ENCODE measurements at places on chromosomes 3 and 15.

DNA sequence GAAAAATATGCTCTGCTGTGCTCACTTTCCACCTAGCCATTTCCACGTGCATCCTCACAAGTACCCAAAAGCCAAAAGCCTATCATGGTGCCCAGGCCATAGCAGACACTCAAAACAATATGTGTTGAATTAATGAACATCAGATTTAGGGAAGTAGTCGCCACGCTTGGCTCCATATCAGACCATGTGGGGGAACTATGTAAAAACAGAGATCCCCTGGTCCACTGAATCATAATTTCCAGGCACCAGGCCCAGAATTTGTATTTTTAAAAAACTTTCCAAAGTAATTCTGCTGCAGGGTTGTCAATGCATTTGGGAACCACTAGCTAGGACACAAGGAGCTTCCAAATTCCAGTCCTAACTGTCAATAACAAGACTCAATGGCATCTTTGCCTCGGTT lies 77.3 kb downstream of the CNTN3 start:
- no peak for DNase-seq

- no peak for DNase-seq
These were observed 5.5 kb downstream of the TAGLN3 start for GRCh38 chr3:112004187-112004586.

DNA sequence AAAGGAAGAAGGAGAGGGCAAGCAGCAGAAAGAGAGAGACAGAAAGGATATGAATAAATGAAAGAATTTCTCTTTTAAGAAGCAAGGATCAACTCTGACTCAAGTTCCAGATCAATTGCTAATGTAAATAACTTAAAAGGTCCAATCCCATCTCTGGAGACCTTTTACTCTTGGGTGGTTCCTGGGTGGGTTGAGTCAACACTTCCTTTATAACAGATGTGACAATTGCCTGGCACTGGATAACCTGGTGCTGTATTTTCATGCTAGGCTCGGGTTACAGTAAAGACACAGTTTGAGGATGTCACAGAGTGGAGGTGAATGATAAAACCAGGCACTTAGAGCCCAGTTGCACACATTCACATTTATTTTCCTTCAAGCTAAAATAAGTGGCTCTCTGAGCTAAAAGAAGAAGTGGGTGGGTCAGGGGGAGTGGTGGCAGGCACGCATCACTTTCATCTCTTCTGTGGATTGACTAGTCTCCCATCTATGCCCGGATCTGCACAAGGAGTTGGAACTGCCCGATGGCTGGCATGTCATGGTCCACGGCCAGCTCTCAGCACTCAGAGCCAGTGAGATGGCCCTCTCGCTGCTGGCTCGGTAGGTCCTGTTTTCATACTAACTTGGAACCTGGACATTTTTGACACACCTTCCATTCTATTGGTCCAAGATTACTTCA lies 465.8 kb downstream of the FOXP1 start:
- DNase-seq: no peak

GRCh38 chr15:91068966-91069365 lies 31.1 kb upstream of the SV2B start:
- no peak for DNase-seq

- DNase-seq: no peak
These were observed 195.0 kb downstream of the RBMS3 start for GRCh38 chr3:29475854-29476253.

- DNase-seq: no peak
These were observed 8.6 kb upstream of the TEX9 start for GRCh38 chr15:56356616-56357015.

- DNase-seq: no peak
These were observed 33.0 kb upstream of the VILL start for GRCh38 chr3:37957539-37957936.

DNA sequence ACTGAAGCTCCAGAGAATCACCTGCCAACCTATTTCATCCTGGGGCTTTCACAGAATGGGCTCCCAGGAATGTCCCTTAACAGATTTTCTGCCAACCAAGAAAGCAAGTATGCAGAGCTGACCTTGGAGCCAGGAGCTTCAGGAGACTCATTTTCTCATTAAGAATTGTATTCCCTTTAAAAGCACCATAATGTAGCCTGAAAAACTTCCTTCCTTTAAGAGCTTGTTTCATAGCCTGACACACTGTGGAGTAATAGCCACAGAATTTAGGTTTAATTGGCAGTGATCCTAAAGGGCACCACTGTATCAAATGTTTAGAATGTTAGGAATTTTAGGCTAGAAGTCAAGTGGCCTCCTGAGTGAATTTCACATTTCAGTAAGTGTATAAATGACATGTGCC lies 309.8 kb downstream of the GBE1 start:
- no peak for DNase-seq

GRCh38 chr3:72820415-72820814 lies 27.8 kb downstream of the SHQ1 start:
- no peak for DNase-seq

DNA sequence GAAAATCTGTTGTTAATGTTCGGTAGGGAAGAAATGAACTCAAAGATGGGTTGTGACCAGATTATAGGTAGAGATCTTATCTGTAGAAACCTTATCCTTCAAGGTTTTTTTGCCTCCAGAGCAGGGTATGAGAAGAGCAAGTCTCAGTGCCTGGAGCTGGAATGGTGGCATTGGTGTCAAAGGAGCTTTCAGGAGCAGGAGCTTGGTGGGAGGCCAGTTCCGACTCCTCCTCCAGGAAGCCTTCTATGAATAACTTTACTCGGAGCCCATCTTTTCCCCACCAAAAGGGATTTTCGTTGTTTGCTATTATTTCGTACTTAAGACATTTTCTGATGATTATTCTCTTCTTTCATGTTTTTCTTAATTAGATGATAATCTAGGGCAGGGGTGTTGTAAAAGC lies 91.8 kb downstream of the GHSR start:
- no peak for DNase-seq

- DNase-seq: no peak
These were observed 144.9 kb upstream of the PLAAT1 start for GRCh38 chr3:193096076-193096475.

GRCh38 chr3:172070802-172071201 lies 31.4 kb downstream of the FNDC3B start:
- DNase-seq: no peak

DNA sequence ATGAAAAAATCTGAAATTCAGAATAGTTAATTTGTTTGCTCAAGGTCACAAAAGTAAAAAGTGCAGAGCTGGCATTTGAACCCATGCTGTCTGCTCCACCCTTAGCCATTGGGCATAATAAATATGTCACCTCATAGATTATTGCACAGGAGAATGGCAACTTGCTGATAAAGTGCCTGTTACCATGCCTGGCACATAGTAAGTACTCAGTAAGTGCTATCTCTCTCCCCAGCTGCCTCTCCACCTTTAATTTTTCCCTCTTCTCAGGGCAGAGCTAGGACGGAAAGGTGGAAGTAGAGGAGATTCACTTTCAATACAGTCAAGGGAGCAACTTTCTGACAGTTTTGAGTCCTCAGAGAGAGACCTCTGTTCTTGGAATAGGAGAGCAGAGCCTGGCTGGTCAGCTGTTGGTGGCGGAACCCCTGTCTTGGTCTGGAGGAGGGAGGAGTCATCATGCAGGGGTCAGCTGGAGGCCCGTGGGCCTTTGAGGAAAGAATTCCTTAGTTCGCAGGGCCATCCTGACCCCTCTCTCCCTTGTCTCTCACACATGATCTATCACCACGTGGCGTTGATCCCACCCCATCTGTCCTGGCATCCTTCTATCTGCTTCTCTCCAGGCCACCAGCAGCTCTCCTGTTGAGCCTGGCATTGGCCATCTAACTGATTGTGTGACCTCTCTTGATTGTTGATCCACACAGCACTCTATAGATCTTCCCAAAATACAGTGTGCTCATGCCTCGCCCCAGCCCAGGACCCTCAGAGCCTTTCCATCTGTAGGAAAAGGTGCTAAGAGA lies 149.3 kb downstream of the RPLP1 start:
- DNase-seq: no peak

DNA sequence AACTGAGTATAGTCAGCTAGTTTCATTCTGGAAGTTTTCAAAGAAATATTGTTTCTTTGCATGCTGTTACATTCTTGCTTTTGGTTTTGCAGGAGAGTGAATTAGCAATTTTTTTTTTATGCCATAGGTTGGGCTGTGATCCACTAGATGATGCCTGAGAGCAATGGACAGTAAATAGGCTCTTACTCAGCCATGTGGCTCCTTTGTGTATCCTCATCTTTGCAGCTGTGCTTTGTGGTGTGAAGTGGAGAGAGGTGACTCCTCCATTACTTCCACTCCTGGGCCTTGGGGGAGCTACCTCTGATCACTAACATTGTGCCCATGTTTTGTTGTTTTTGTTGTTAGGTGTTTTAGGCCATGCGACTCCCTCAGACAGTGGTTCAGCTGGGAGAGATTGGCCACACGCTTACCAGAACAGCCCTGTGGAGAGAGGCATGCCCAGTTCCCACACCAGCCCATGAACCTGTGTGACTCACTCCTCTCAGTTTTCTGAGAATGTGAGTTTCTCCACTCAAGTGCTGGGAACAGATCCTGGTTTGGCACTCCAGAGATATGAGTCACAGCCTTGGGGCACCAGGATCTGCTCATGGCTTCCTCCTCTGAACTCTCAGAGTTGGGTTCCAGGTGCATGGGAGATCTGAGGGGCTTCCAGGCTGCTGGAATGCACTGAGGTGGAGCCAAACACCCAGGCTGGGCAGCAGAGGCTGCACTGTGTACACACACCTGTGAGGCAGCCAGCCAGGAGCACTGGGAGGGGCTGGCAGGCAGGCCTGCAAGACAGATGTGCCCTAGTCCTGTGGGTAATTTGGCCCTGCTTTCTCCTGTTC lies 785.3 kb downstream of the ROBO2 start:
- no peak for DNase-seq

- DNase-seq: no peak
These were observed 138.1 kb upstream of the DAZL start for GRCh38 chr3:16743276-16743675.

GRCh38 chr15:47685141-47685870 lies 32.0 kb upstream of the SEMA6D start:
- no peak for DNase-seq

GRCh38 chr3:16869261-16870005 lies 15.3 kb upstream of the PLCL2 start:
- no peak for DNase-seq

DNA sequence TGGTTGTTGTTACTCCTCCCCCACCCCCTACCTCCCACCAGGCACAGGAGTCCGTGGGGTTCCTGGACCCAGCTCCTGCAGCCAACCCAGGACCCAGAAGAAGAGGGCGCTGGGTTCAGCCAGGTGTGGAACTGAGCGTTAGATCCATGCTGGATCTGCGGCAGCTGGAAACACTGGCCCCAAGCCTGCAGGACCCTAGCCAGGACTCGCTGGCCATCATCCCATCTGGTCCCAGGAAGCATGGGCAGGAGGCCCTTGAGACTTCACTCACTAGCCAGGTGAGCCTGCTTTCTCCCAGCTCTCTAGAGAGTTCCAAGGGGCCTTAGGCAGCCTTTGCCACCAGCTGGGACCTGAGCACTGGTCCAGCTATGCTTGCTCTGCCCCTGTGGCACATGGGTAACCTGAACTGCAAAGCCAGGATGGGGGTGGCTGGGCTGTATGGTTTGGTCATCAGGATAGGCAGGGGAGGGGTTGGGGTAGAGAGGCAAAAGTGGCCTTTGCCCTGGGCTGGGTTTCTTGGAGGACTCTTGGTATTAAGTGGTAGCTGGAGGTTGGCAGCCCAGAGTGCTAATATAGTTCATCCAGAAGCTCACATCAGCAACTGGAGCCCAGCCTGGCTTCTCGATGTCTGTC lies 7.0 kb upstream of the JMJD7 start:
- DNase-seq: no peak

DNA sequence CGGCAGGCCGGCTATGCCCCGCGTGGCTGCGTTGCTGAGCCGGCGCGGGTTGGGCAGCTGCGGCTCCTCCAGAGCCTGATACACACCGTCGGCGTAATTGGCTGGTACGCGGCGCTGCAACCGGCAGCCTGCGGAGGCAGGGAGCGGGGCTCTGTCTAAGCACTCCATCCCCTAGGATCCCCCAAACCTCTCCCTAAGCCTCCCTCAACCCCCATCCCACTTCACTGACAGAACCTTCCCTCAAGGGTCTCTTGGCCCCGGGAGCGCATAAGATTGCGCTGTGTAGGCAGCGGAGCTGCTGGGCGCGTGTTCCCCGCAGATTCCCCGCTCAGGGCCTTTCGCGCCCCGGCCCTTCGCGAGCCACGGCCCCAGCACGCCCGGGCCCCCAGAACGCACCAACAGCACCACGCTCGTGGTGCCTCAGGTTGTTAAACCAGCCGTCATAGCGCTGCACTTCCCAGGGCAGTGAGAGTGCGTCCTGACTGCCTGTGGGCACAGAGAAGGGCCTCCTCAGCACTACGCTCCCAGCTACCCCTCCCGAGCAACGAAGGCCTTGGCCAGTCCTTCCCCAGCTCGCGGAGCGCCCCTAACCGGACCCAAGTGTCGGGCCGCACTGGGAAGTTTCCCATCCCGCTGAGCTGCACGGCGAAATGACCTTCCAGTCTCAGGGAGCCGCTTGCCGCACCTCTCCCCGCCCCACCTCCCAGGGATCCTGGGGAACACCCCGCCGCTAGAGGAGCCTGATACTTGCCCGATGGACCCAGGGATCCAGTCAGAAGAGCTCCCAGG lies 1.2 kb downstream of the DUOX2 start:
- DNase-seq: no peak
